CD4-positive, alpha-beta memory T cell (primary cell): ENCODE measurements at places on chromosomes 11 and 22. TPM values are rescaled to one million over a fixed set of nuclear protein-coding genes. Genes with fewer than 3 reads are reported as not detected.

The SUSD2 gene
- not detected for polyA plus RNA-seq

The SERPIND1 gene
- polyA plus RNA-seq, result 0.07 TPM

The APOC3 gene
- not detected for polyA plus RNA-seq

The OR5B21 gene
- polyA plus RNA-seq, result not detected

The CLTCL1 gene
- not detected for polyA plus RNA-seq

The ACRV1 gene
- polyA plus RNA-seq, result not detected

The SEPTIN3 gene
- polyA plus RNA-seq, result not detected

The FAM181B gene
- not detected for polyA plus RNA-seq

The GAL3ST3 gene
- polyA plus RNA-seq, result not detected

The MOV10L1 gene
- not detected for polyA plus RNA-seq

The TRIM48 gene
- polyA plus RNA-seq, result not detected

GRCh38 chr22:44701187-44701790 lies 715 bp upstream of the PRR5 start:
- H3K27ac ChIP-seq, result peak overlapping the region; percentile 32
- H3K36me3 ChIP-seq, result no peaks in the 10 kb centered on the region
- no peak for DNase-seq
- H3K27me3 ChIP-seq, result no peaks in the 10 kb centered on the region
- no peak overlapping the region for H3K4me3 ChIP-seq
- peaks cover 27% of the 10 kb centered on the region for H3K4me1 ChIP-seq

DNA sequence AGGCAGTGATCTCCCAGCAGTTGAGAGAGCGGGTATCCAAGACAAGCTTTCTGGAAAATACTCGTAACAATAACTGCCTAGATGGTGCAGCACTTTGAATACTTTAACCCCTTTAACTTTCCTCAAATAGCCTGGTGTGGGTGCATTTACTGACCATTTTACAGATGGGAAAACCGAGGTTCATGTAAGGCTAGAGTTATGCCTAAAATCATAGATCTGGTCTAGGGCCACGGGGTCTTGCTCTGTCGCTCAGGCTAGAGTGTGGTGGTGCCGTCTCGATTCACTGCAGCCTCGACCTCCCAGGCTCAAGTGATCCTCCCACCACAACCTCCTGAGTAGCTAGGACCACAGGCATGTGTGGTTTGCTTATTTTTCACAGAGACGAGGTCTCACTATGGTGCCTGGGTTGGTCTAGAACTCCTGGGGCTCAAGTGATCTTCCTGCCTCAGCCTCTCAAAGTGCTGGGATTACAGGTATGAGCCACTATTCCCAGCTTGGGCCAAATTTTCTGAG lies 269.2 kb upstream of the SYN3 start:
- no peaks in the 10 kb centered on the region for H3K27me3 ChIP-seq
- H3K36me3 ChIP-seq, result no peaks in the 10 kb centered on the region
- H3K27ac ChIP-seq, result no peak overlapping the region
- H3K4me1 ChIP-seq, result no peaks in the 10 kb centered on the region
- H3K4me3 ChIP-seq, result no peak overlapping the region
- DNase-seq, result no peak

DNA sequence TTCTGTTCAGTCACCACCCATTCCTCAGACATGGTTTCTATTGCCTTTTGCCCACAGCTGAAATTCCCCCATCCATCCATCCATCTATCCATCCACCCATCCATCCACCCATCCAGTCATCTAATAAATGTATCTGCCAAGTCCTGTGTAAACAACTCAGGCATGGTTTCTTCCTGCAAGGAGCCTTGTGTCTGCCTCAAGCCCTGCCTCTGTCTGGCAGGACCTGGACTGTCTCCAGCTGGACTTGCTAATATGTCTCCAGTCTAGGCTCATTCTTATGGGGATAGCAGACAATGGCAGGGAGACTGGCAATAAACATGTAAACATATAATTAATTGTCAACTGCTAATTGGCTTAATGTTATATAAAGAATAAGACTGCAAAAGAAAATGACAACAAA lies 64.7 kb upstream of the AMPD3 start:
- H3K4me3 ChIP-seq, result no peak overlapping the region
- no peaks in the 10 kb centered on the region for H3K36me3 ChIP-seq
- DNase-seq, result no peak
- H3K27ac ChIP-seq, result no peak overlapping the region

- no peak overlapping the region for H3K4me3 ChIP-seq
- no peaks in the 10 kb centered on the region for H3K36me3 ChIP-seq
- no peak overlapping the region for H3K27ac ChIP-seq
These were observed 53.4 kb downstream of the SCGB1A1 start for GRCh38 chr11:62472063-62472884.

GRCh38 chr11:44190883-44191230 lies 95.4 kb downstream of the EXT2 start:
- no peaks in the 10 kb centered on the region for H3K4me1 ChIP-seq
- H3K27me3 ChIP-seq, result no peaks in the 10 kb centered on the region
- no peak overlapping the region for H3K27ac ChIP-seq
- no peaks in the 10 kb centered on the region for H3K36me3 ChIP-seq
- no peak for DNase-seq

DNA sequence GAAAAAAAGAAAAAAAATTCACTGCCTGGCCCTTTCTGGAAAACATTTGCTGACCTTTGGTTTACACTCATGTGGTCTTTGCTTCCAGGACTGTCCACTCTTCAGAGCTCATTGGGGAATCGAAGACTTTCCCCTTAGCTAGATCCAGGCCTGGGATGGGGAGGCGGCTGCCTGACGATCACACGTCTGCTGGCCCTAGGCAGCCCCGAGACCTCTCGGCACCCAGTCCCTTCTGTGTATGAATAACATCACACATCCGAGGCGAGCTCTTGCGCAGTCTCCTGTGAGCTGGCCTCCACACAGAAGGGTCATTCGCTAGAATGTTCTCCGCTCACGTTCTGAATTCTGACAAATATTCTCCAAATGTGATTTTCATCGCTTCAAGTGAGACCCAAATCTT lies 25.7 kb upstream of the GAL start:
- no peak for DNase-seq
- H3K4me1 ChIP-seq, result no peaks in the 10 kb centered on the region
- no peak overlapping the region for H3K4me3 ChIP-seq
- no peaks in the 10 kb centered on the region for H3K27me3 ChIP-seq
- no peak overlapping the region for H3K27ac ChIP-seq

DNA sequence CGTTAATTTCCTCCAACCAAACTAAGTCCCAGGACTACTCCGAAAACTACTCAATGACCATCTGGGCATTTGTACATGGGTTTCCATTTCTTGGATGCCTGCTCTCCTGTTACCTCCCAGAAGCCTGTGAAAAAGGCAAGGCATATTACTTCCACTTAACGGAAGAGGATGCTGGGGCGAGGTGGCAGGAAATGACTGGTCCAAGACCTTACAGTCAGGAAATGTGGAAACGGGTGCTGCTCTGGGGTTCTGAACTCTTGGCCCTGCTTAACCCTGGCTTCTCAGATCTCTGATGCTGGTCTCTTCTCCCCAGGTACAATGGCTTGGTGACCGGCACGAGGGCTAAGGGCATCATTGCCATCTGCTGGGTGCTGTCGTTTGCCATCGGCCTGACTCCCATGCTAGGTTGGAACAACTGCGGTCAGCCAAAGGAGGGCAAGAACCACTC lies 12.9 kb downstream of the ADORA2A start:
- peaks cover 61% of the 10 kb centered on the region for H3K36me3 ChIP-seq
- no peak overlapping the region for H3K27ac ChIP-seq
- no peak overlapping the region for H3K4me3 ChIP-seq
- peaks cover 25% of the 10 kb centered on the region for H3K4me1 ChIP-seq

DNA sequence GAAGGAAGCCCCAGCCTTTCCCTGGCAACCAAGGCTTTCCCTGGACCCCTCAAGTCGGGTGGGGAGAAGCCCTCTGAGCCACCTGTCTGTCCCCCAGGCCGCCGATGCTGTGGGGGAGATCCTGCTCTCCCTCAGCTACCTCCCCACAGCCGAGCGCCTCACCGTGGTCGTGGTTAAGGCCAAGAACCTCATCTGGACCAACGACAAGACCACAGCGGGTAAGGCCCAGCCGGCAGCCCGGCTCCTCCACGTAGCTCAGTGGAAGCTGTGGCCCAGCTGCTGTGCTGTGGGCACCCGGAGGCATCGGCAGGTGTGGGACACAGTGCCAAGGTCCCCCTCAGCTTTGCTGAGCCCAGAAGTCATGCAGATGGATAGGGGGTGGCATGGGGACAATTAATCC lies 12.2 kb upstream of the RHOD start:
- H3K27me3 ChIP-seq, result no peaks in the 10 kb centered on the region
- no peak for DNase-seq
- H3K4me1 ChIP-seq, result no peaks in the 10 kb centered on the region
- H3K27ac ChIP-seq, result no peak overlapping the region
- no peaks in the 10 kb centered on the region for H3K36me3 ChIP-seq

DNA sequence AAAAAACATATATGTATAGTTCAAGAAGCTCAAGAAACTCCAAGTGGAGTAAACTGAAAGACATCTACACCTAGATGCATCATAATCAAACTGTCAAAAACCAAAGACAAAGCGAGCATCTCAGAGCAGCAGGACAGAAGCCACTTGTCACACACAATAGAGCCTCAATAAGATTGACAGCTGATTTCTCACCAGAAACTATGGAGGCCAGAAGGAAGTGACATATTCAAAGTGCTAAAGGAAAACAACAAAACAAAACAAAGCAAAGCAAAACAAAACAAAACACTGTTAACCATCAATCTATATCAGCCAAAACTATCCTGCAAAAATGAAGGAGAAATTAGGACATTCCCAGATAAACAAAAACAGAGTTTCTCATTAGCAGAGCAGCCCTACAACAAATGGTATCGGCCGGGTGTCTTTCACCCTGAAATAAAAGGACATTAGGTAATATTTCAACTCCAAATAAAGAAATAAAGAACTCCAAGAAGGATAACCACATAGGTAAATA lies 65.8 kb upstream of the SEPTIN5 start:
- no peaks in the 10 kb centered on the region for H3K27me3 ChIP-seq
- DNase-seq, result no peak
- no peak overlapping the region for H3K27ac ChIP-seq
- H3K4me1 ChIP-seq, result no peaks in the 10 kb centered on the region
- H3K36me3 ChIP-seq, result no peaks in the 10 kb centered on the region
- no peak overlapping the region for H3K4me3 ChIP-seq

- H3K4me3 ChIP-seq, result no peak overlapping the region
- no peak overlapping the region for H3K27ac ChIP-seq
- H3K4me1 ChIP-seq, result no peaks in the 10 kb centered on the region
- H3K27me3 ChIP-seq, result no peaks in the 10 kb centered on the region
- DNase-seq, result no peak
These were observed 105.1 kb downstream of the FANCF start for GRCh38 chr11:22520521-22520920.

DNA sequence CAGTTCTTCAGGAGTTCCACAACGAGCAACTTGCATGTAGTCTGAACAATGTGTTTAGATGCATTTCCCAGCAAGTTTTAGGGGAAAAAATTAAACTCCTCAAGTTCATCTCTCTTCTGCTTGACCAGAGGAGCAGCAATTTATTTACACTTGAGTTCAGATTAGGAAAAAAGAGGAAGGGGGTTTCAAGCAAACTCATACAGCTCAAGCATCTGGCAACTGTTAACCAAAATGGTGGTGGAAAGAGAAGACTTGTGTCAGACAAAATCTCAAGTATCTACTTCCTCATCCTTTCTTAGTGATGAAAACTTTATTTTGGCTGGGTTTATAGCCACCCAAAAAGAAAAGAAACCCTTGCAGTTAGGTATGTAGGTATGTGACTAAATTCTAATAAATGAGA lies 29.1 kb upstream of the PICALM start:
- H3K4me3 ChIP-seq, result no peak overlapping the region
- H3K27me3 ChIP-seq, result no peaks in the 10 kb centered on the region
- no peaks in the 10 kb centered on the region for H3K36me3 ChIP-seq
- no peaks in the 10 kb centered on the region for H3K4me1 ChIP-seq
- no peak for DNase-seq

DNA sequence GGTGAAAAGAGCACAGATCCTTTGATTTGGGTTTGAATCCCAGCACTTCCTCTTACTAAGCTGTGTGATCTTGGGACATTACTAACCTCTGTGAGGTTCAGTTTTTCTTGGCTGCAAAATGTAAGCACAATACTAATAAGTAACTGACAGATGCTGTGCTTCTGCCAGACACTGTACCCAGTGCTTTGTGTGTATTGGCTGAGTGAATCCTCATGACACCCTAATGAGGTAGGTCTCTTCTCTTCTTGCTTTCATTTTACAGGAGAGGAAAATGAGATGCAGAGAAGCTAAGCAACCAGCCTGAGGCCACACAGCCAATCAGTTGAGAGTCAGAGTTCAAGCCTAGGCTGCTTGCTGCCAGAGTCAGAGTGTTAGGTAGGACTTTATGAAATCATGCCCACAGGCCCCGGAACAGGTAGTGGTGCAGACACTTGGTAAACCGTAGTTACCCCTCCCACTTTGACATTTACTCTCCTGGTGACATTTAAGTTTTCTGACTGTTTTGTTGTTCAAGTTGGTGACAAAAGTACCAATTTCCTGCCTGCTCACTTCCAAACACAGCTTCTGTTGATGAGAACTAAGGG lies 21.2 kb downstream of the PTPRJ start:
- peak overlapping the region; percentile 65 for H3K27ac ChIP-seq
- DNase-seq, result peak; percentile 90
- H3K36me3 ChIP-seq, result no peaks in the 10 kb centered on the region

- no peak overlapping the region for H3K27ac ChIP-seq
- H3K36me3 ChIP-seq, result no peaks in the 10 kb centered on the region
- no peak for DNase-seq
- H3K4me1 ChIP-seq, result no peaks in the 10 kb centered on the region
- H3K27me3 ChIP-seq, result peaks cover 7% of the 10 kb centered on the region
These were observed 125.9 kb downstream of the TEAD1 start for GRCh38 chr11:12800032-12800671.

DNA sequence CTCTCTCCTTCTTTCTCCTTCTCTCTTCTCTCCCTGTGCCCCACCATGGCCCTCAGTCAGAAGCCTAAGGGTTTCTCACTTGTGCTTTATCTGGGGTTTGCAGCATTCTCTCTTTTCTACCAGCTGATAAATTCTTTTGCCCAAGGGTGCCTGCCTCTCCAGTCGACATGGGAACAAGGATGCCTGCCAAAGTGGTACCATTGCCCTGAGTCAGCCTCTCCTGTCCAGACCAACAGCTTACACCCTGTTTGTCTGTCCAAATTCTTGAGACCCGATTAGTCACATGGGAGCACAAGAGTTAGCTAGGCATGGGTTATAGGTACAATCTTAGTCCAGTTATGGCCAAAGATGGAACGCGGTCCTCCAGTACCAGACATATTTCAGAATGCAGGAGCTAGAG lies 242.7 kb downstream of the LARGE1 start:
- no peaks in the 10 kb centered on the region for H3K27me3 ChIP-seq
- no peak for DNase-seq
- H3K4me3 ChIP-seq, result no peak overlapping the region
- H3K36me3 ChIP-seq, result no peaks in the 10 kb centered on the region
- no peak overlapping the region for H3K27ac ChIP-seq
- H3K4me1 ChIP-seq, result no peaks in the 10 kb centered on the region

DNA sequence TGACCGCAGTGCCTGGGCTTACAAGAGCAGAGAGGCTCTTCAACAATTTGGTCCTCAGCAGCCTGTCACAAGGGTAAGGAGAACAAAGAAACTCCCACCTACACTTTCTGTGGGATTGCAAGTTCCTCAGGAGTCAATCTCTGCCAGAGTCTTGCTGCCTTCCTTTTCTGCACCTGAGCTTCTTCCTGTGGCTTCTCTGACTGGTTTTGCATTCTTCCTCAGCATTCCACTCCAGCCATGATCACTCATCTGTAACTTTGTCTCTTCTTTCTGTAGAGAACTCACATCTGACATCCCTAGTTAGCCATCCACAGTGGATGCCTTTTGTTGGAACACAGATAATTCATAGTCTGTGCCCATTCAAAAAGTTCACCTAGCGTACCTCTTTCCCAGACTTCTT lies 14.2 kb upstream of the OR6A2 start:
- no peak for DNase-seq
- H3K4me3 ChIP-seq, result no peak overlapping the region
- no peak overlapping the region for H3K27ac ChIP-seq
- H3K36me3 ChIP-seq, result no peaks in the 10 kb centered on the region
- H3K27me3 ChIP-seq, result no peaks in the 10 kb centered on the region
